ENCODE measurements at places on chromosomes 11 and 22. TPM values are rescaled to one million over a fixed set of nuclear protein-coding genes. Genes with fewer than 3 reads are reported as not detected.

KRTAP5-2 gene
- total RNA-seq = not detected

GRCh38 chr11:44539971-44540370, 25.5 kb upstream of the CD82 start:
- no peak for DNase-seq

- DNase-seq = peak; percentile 71
Observed at GRCh38 chr11:33970984-33971466, 79.1 kb upstream of the LMO2 start.

CHRNA10 gene
- 0.66 TPM for total RNA-seq

- no peak for DNase-seq
Observed at GRCh38 chr22:20627432-20627831, 120.0 kb downstream of the MED15 start.

F2 gene
- 0.33 TPM for total RNA-seq

APOL5 gene
- not detected for total RNA-seq
